Right lung (tissue), 10 donors: ENCODE measurements at places on chromosomes 1 and 21. TPM values are rescaled to one million over a fixed set of nuclear protein-coding genes. Genes with fewer than 3 reads are reported as not detected.

- no peak for DNase-seq
Measured at GRCh38 chr1:170063109-170063826, 11.2 kb downstream of the KIFAP3 start.

COG2 gene
- polyA plus RNA-seq = 31.3 TPM

DNA sequence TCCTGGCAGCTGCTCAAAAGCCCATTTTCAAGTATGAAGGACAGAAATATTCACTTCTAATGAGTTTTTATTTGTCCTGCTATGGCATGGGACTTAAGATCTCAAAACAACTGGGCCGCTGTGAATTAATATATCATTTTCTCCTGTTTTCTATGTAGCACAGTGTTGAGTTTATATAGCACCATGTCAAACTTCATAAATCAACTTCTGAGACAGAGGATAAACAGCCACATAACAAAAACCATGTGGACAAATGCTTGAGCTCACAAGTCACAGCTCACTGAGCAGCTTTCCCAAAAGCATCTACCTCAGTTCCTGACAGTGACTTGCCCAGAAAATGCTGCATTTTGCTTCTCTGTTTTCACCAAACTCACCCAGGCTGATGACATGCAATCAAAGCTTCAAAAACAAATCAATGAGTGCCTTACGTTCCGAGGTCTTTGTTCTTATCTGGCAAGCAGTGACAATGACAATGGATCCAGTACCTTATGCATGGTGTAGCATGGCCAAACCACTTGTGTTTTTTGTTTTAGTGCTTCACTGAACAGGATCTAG is 722.6 kb downstream of the LRRIQ3 start:
- DNase-seq = no peak

PTPRU gene
- 12.9 TPM for polyA plus RNA-seq

ADGRL4 gene
- polyA plus RNA-seq = 11.0 TPM

DNA sequence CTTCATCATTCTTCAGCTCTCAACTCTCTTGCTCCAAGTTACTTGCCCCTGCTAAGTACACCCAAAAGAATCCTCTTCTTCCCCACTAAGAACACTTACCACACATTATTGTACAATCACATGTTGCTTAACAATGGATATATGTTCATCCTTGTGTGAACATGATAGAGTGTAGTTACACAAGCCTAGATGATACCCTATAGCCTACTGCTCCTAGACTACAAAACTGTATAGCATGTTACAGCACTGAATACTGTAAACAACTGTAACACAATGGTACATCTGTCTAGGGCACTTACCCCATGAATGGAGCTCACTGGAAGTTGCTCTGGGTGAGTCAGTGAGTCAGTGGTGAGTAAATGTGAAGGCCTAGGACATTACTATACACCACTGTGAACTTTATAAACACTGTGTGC is 77.4 kb downstream of the RERE start:
- DNase-seq = no peak

CHIA gene
- 9.0 TPM for polyA plus RNA-seq

GRCh38 chr1:48684381-48684780 is 92.3 kb downstream of the BEND5 start:
- DNase-seq = no peak

- no peak for DNase-seq
Measured at GRCh38 chr1:21668951-21669257, 253 bp downstream of the RAP1GAP start.
